ENCODE measurements at places on chromosomes 1 and 21. TPM values are rescaled to one million over a fixed set of nuclear protein-coding genes. Genes with fewer than 3 reads are reported as not detected.

- no peak for DNase-seq
Measured at GRCh38 chr1:6962478-6962995, 177.3 kb downstream of the CAMTA1 start.

DNA sequence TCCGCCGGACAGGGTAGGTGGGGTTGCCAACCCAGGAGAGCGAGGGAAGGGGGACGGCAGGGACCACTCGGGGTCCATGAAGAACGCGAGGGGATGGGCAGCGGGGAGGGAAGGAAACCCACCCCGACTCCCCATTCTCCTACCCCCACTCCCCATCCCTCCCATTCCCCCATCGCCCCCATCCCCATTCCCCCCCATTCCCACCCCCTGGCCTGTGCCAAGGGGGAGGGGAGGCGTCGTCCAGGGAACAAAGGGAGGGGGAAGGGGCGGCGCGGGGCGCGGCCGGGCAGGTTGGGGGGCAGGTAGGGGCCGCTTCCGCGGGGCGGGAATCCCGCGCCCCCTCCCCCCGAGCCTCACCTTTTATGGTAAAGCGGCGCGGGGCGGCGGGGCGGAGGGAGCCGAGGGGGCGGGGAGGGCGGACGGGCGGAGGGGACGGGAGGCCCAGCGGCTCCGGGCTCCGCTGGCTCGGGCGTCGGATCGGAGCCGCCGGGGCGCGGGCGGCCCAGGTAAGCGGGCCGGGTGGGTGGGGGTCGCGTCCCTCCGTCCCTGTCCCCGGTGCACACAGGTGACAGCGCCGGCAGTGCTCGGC is at the start of gene FBLIM1:
FBLIM1 (plus strand) TSS at position 453 of the 589 bp plus-strand sequence. CDS start 6,189 bp downstream, outside the sequence.
- DNase-seq, result no peak

- DNase-seq, result no peak
Measured at GRCh38 chr1:145688328-145688727, 18.8 kb downstream of the PDZK1 start.

DNA sequence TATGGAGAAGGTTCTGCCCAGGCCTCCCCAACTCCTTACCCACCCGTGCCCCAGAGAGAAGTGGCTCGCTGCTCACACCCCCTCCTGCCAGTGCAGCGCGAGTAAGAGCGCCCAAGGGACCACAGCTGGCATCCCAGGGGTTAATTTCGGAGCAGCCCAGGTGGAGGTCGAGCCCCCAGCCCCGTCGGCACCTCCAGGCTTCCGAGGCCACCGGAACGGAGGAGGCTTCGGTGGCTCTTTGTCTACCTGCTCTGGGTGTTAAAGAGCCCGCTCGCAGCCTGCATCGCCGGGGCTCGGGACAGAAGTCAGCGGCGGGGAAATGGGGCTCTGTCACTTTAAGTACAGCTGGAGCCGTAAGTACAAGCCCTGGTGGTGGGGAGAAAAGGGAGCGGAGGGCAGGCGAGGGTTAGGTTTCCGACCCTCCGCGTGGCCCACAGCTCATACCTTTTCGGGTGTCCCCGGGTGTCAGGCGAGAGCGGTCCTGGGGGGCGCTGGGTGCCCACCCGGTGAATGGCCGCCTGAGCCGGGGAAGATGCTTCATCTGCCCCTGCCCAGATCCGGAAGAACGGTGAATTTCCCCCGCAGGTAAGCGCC is 89.4 kb upstream of the IPO9 start:
- no peak for DNase-seq

- no peak for DNase-seq
Measured at GRCh38 chr1:204357551-204358490, 1.9 kb downstream of the PLEKHA6 start.

GRCh38 chr21:44267655-44268142 is 6.0 kb upstream of the DNMT3L start:
- DNase-seq, result no peak

DNA sequence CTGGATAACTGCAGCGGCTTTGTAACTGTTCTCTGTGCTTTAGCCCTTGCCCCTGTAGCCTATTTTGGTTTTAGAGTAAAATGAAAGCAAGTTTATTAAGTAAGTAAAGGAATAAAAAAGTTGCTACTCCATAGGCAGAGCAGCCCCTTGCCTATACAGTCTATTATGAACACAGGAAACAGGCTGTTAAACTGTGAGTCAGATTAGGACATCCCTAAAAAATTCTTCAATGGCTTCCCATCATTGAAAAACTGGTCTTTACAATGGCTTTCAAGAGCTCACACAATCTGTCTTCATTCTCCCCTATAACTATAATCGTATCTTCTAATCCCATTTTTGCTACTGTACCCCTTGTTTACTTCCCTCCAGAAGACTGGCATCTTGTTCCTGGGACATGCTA is 43.0 kb downstream of the ATG4C start:
- DNase-seq, result no peak

The ATF6 gene
- 54.6 TPM for total RNA-seq

The FAM110D gene
- 1.3 TPM for total RNA-seq

The PITHD1 gene
- 48.2 TPM for total RNA-seq

The DNAI4 gene
- total RNA-seq, result 3.6 TPM
